ENCODE measurements at places on chromosomes 6 and 20.

GRCh38 chr20:56796345-56796744 lies 167.2 kb downstream of the TFAP2C start:
- DNase-seq, result no peak

GRCh38 chr20:51542571-51543421 lies at the start of gene NFATC2:
TSS of gene NFATC2 (minus strand) at chr20:51542719. CDS start at chr20:51542499, 220 bp downstream.
- peak; percentile 24 for DNase-seq

GRCh38 chr20:58579069-58579818 lies 64.0 kb upstream of the APCDD1L start:
- DNase-seq, result no peak

GRCh38 chr6:110048221-110048875 lies 70.2 kb downstream of the GPR6 start:
- DNase-seq, result no peak

DNA sequence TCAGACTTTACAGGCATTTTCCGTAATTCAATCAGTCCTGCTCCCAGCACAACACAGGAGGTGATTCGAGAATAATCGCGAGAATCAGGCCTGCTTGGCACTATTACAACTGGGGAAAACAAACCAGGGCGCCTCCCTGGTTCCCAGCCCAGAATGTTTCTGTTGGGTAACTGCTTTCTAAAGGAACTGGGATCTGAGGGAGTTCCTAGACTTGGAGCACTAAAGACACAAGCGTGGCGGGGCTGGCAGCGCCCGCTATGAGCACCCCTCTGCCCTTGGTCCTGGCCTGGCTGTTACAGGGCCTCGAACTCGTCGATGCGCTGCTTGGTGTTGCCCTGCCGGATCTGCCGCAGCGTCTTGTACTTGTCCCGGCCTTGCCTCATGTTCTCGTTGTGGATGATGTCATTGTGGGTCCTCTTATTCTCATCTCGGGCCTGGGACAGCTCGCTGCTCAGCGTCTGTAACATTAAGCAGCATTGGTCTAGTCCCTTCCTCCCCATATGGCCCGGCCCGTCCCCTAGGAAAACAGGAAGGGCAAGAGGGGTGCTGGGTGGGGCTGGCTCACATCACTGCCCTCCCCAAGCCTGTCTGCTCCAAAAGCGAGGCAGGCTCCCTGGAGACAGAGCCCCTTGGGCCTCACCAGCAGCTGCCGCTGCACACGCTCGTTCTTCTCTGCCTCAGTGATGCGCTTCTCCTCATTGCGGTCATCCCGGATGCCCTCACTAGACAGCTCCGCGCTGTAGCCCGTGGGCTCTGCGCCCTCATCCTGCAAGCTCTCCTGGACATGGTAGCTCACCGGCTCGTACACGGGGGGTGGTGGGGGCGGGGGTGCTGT lies 52.3 kb downstream of the EZR start:
- no peak for DNase-seq

GRCh38 chr20:6704132-6704861 lies 63.2 kb upstream of the BMP2 start:
- DNase-seq, result no peak

DNA sequence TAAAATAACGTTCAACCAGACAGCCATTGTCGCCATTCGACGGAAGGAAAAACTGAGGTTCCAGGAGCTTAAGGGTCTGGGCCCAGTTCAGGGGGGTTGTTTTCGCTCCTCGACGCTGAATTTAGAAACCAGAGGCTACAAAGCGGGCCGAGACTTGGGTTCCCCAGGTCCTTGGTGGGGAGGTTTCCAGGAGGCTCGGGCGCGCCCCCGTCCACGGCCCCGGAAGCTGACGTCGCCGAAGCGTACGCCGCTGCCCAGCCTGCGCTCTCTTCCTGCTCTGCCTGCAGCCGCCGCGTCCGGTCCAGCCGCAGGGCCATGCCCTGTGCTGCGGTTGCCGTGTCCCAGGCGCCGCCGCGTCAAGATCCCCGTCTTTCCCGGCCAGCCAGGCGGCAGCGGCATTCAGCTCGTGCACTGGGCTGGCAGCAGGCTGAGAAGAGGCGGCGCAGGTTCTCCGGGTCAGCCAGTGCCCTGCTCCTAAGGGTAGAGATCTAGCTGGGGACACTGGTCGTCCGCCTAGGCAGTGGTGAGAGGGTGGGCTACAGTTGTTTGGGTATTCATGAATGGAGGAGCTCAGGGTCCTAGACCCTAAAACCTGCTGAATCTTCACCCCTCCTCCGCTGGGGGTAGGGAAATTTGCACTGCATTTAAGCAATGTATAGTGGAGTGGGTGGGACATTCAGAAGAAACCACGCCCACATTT lies 901 bp upstream of the TRIM26 start:
- DNase-seq, result peak; percentile 53

DNA sequence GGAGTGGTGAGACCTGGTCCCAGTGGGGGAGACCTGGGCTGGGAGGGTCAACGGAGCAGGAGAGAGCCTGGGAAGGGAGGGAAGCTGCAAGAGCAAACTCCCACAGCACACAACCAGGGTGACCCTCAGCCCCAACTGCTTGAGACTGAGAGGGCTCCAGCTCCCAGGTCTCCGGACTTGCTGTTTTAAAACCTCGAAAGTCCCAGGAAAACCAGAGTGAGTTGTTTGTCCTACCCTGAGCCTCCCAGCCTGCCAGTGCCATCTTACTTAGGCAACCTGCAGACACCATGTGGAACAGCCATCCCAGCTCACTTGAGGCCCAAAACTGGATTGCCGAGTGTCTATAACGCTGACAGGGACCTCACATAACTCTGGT lies 4.8 kb upstream of the NTSR1 start:
- DNase-seq, result no peak

DNA sequence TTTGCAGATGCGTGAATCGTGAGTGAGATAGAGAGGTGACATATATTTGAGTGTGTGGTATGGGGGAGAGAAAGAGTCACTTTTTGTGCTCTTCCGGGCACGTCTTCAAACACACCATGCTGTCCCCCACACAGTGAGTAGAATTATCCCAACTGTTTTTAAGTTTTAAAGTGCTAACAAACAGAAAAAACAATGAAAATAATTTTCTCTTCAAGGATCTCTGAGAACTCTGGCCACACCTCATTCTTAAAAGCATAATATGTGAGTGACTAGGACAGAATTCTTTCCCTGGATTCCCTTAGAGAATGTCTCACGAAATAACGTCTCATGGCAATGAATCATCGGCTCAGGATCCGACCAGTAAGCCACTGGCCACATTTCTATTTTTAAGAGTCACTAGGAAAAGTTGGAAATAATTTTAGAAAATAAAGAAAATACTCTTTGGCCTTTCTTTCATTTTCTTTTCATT lies 235.7 kb upstream of the ZNF217 start:
- DNase-seq, result no peak

- DNase-seq, result no peak
Observed at GRCh38 chr20:3326779-3327521, 80.5 kb downstream of the DNAAF9 start.

- DNase-seq, result no peak
Observed at GRCh38 chr20:47927385-47927851, 142.1 kb upstream of the SULF2 start.

DNA sequence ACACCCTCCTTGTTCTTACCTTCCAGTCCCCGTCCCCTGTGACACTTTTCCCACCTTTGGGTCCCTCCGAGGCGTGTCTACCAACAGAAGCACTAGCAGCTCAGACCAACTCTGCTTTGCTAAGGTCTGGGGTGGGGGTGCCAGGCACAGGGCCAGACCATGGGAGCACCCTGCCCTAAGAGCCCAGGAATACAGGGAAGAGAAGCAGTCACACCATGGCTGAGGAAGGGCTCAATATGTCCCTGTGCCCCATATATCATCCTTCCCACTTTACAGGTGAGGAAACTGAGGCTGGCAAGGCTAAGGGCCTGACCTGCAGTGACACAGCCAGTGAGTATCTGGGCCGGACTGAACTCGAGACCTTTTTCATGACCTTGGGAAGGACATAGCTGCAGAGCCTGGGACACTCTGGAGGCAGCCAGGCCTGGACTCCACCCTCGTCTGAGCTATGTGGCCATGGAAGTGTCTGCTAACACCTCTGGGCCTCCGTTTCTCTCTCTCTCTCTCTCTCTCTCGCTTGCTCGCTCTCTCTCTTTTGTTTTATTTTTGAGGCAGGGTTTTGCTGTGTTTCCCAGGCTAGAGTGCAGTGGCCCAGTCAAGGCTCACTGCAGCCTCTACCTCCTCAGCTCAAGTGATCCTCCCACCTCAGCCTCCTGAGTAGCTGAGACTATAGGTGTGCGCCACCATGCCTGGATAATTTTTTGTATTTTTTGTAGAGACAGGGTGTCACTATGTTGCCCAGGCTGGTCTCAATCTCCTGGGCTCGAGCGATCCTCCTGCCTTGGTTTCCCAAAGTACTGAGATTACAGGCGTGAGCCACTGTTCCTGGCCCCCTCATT lies 156.7 kb downstream of the GRM4 start:
- no peak for DNase-seq

DNA sequence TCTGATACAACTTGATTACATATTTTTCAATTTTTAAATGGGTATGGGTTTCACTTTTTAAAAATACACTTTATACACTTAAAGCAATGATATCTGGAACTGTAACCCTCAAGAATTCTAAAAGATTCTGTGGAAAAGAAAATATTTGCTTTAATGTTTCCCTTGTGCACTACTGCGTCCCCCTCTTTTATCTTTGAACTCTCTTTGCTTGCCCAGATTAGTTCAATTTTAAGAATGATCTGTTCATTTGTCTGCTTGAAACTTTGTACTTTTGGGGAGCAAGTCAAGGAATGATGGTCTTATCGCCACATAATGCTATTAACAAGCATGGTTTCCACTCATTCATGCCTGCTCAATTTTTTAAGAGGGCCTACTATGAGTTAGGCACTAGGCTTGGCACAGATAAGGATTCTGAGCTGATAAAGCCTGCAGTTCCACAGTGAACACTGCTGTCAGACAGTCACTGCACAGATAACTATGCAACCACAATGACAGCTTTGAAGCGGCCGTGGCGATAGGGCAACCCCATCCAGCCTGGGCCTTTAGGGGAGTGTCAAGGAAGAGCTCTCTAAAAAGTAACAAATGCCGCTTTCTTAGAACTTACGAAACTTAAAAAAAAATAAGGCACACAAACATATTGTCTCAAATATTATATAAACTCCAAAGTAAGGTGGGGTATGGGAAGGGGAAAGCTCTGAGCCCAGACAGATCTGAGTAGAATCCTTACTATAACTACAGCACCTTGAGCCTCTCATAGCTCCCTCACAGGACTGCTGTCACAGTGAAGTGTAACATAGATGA lies 29.7 kb downstream of the FYN start:
- peak; percentile 49 for DNase-seq

- DNase-seq, result no peak
Observed at GRCh38 chr20:45969712-45970634, 2.0 kb downstream of the ZNF335 start.

DNA sequence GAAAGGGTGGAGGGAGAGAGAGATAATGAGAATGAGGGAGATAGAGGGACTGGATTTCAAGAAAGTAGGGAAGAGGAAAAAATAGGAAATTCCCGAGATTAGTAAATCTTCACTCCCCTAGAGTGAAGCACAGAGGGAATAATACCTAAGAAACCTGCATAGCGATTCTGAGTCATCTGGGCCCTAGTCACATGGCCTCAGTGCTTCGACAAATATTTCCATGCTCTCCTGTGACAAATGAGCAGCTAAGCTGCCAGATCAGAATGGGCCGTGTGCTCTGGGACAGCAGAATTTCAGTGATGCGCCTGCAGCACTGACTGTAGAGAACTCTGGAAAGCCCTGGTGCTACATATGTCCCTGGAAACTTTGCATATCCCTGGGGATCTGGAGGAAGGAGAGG lies 48.6 kb upstream of the GRIK2 start:
- DNase-seq, result no peak

DNA sequence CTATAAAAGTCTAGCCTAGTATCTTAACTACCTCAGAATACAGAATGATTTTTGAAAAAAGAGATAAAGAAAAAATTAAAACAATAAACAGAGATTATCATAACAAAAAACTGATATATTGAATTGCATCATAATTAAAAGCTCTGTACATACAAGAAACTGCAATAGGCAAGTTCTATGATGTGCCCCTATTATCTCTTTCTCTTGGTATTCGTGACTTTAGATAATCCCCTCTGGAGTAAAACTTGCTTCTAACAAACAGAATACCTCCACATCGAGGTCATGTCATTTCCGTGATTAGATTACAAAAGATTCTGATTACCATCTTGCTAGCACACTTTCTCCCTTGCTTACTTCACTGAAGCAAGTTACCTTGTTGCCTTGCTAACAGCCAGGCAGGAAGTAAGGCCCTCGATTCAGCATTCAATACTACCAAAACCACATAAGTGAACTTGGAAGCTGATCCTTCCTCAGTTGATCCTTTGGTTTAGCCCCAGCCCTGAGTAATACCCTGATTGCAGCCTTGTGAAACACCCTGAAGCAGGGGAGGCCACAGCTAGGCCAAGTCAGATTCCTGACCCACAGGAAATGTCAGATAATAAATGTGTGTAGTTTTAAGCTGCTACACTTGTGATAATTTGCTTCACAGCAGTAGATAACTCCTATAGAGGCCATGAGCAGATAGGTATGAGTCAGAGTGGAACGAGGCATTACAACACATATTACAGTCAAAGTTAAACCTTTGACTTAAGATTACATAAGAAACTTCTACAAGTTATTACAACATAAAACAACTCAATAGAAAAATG lies 53.7 kb upstream of the TMX4 start:
- DNase-seq, result no peak

DNA sequence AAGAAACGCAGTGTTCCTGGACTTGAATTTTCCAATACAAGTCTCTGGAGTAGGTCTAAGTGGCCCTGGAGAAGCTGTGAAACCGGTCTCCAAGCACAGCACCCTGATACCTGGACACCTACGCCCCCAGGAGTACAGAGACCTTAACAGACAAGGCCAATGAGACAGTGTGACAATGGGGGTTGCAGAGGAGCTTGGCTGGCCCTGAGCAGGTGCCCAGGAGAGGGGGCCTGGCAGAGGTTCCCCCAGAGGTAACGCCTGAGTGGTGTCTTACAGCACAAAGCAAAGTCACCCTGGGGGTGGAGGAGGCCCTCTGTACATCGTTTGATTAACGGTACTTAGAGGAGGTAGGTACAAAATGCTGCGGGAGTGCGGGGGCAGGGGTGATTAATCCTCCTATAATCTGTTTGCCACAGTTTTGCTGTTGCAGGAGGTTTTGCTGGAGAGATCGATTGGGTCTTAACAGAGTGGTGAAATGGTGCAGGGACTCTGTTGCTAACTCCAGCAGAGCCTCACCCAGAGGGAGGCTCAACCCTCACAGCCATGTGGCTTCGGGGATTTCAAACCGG lies 37.3 kb upstream of the APCDD1L start:
- DNase-seq, result no peak

DNA sequence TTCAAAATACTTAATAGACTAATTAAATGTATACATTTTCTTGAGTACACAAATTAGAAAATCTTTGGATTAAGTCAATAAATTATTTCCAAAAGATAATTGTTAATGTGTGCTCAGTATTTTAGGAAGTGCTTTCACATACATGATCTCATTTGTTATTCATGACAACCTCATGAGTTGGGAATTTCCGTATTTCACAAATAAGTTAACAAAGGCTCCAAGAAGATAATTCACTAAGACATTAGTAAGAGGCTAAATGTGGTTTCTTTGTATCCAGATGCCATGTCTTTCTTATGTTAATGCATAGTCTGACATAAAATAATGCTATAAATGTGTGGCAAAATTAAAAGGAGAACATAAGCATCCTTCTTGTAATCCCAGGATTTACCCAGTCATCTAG lies 79.5 kb upstream of the TCF21 start:
- DNase-seq, result no peak

GRCh38 chr20:41080866-41081265 lies 52.2 kb downstream of the TOP1 start:
- no peak for DNase-seq

GRCh38 chr6:42032366-42032765 lies 18.0 kb upstream of the TAF8 start:
- no peak for DNase-seq

- no peak for DNase-seq
Observed at GRCh38 chr6:55108134-55109130, 65.9 kb upstream of the HCRTR2 start.

Measured in stimulated activated CD8-positive, alpha-beta memory T cell treated with anti-CD3 and anti-CD28 coated beads, Interleukin-4, amount 100 ng/mL, for 1 hour (primary cell).